Activated T-cell treated with anti-CD3 and anti-CD28 coated beads, Interleukin-2, amount 50 U/mL, for 72 hours (primary cell): ENCODE measurements at places on chromosomes 5 and 9. TPM values are rescaled to one million over a fixed set of nuclear protein-coding genes. Genes with fewer than 3 reads are reported as not detected.

GRCh38 chr9:129198319-129199043, 20.4 kb upstream of the IER5L start:
- DNase-seq = no peak

GRCh38 chr5:149397530-149397929, 18.4 kb upstream of the IL17B start:
- no peak for DNase-seq

DNA sequence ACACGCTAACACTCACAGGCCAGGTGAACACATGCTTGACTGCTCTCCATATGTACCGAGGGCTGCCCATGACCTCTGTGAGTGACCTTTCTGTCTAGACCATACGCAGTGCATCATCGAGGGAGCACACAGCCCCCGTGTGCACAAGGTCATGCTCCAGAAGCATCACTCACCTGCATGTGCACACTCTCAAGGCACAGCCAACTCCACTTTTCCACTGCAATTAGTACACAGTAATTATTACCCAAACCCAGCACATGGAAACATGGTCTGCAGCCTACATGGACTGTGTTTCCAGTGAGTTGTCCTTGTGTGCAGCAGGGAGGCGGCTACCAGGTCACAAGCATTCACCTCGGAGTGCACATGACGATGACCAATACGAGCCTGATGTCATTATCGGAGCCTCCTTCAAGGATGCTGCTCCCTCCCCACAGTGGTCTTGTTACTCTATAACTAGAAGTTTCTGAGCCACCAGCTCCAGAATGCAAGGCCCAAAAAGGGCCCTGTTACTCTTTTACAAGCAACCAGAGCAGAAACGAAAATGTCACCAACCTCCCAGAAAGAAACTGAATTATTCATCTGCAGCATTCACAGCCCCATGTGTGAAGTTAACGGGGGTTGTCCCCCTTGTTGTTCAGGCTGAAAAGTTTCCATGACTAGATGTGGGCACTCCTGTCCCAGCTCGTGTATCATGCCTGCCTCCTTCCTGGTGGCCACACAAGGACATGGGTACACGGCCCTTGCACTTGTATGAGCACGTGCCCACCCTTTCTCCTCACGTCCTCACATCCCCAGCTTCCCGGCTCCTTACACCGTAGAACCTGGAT, 31.2 kb downstream of the SEMA4D start:
- peak; percentile 79 for DNase-seq

- no peak for DNase-seq
Observed at GRCh38 chr9:108746864-108747263, 108.9 kb downstream of the ACTL7B start.

- DNase-seq = no peak
Observed at GRCh38 chr9:495739-496138, 281.1 kb downstream of the DOCK8 start.

- peak; percentile 21 for DNase-seq
Observed at GRCh38 chr5:175895686-175896102, 24.3 kb downstream of the CPLX2 start.

C9orf153 gene
- total RNA-seq = 0.21 TPM

DNA sequence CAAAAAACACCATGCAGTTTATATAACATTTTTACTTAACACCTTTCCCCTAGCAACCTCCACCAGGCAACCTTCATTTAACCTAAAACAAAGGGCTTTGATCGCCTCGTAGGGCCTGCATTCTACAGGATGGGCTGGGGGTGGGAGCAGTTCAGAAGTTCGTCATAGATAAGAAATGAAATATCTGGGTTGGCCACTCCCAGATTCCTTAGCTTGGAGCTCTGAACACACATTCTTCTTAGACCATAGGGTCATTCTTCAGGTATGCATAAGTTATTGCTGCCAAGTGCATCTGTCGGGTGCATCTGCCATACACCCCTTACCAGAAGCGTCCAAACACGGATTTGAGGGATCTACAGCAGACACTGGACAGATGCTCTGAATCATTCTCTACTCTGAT, 4.3 kb upstream of the SLC22A5 start:
- no peak for DNase-seq

IL5 gene
- total RNA-seq = 1.3 TPM

SOX30 gene
- total RNA-seq = 0.34 TPM
